ENCODE measurements at places on chromosomes 1 and 21.

GRCh38 chr1:234538930-234539649 lies 60.1 kb upstream of the TARBP1 start:
- no peak for DNase-seq

GRCh38 chr1:214638997-214639396 lies 36.0 kb downstream of the CENPF start:
- no peak for DNase-seq

DNA sequence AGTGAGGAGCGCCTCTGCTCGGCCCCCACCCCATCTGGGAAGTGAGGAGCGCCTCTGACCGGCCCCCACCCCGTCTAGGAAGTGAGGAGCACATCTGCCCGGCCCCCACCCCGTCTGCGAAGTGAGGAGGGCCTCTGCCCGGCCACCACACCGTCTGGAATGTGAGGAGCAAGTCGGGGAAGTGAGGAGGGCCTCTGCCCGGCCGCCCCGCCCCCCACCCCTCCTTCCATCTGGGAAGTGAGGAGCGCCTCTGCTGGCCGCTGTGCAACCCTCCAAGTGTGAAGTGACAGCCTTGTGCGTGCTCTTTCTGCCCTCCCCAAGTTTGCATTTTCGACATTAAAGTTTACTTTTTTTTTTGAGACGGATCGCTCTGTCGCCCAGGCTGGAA lies 5.1 kb upstream of the ZZZ3 start:
- DNase-seq = peak; percentile 20

DNA sequence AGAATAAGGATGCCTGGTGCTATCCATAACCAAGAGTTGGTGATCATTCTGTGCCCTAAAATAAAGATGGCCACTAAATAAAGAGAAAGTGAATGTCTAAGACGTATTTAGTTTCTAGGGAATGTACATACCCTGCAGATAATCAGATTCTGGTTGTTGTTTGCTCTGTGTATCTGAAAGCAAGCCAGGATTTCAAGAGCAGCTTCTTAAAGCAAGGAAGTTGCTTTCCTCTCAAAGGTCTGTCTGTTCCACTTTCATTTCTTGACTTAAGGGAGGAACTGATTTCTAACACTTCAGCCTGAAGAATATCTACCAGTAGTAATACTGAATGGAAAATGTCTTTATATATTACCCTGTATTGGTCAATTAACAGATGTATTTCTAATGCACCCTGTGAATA lies 88.8 kb downstream of the KIF1B start:
- no peak for DNase-seq

DNA sequence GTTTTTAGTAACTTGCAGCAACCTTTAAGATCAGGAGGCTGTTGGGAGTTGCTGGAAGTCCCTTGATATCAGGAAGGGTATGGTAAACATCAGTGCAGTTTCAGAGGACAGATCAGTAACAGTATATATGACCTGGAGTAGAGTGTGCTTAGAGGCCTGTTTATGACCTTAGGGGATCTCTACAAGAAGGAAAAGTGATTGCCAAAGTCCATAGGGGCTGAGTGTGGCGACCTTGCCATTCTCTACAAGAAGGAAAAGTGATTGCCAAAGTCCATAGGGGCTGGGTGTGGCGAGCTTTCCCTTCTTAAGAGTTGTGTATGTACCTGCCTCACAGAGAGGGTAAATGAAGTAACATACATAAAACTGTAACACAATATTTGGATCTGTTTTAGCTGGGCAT lies 28.5 kb upstream of the AXDND1 start:
- DNase-seq = no peak

DNA sequence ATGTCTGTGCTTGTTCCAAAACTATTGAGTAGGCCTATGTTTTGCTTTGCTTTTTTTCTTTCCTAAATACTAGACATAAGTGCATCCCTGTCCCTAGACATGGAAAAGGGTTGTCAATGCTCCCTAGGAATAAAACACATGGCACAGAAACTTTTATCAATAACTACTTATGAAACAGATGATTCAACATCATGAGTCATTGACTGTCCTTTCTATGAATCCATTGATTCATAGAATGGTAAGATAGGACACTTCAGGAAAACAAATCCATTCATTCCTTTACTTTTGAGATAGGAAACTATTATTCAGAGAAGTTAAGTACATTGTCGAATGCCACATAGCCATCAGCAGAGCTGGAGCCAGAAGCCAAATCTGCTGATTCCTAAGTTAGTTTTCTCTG lies 147.5 kb downstream of the TSEN15 start:
- DNase-seq = no peak

Data from activated naive CD4-positive, alpha-beta T cell treated with anti-CD3 and anti-CD28 coated beads for 36 hours (primary cell).